Spinal cord (tissue), 10 donors: ENCODE measurements at places on chromosomes 5 and 9.

- DNase-seq, result no peak
Measured at GRCh38 chr5:13611604-13612003, 332.9 kb downstream of the DNAH5 start.

DNA sequence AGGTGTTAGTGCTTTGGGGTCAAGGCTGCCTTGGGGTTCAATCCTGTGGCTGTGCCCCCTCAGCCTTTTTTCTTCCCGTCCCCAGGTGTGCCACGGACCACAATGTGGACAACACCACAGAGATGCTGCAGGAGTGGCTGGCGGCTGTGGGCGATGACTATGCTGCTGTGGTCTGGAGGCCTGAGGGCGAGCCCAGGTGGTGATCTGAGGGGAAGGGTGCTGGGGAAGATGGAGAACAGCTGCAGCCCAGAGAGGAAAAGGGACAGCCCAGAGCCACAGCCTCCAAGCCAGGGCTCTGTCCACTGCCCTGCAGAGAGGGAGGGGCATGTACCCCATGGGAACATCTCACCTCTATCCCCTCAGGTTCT is 2.1 kb downstream of the CERCAM start:
- DNase-seq, result no peak

GRCh38 chr5:943918-944620 is 51.4 kb downstream of the TRIP13 start:
- no peak for DNase-seq

DNA sequence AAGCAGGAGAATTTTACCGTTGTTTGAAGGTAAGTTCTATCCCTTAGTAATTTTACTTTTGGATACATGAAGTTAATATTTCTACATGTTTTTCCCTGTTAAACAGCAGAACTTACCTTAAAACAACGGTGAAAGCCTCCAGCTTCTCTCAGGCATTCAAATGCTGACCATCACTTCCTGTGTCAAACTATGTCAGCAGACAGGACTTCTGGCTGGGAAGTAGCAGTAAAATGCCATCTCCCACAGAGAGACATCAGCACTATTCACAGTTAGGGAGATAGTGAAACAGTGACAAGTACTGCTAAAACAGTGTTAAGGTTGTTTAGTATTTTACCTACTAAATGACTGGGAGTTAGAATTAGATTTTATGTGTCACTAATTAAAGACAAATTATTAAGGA is 34.2 kb upstream of the GOLGA1 start:
- DNase-seq, result no peak

DNA sequence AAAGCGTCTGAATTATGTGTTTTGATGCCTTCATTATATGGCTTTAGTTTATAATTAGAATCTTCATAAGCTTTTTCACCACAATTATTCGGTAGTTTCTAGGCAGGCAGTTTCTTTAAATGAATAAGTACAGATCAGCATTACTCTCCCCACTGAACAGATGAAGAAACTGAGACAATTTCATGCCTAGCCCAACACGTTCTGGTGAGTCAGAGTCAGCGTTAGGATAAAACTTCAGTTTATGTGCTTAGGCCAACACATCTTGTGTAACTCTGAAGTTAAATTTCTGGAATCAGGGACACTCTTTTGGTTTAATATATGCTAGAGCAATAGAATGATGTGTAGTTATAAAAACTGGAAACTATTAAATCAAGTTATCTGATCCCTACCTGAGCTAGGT is 186.7 kb upstream of the ELL2 start:
- DNase-seq, result no peak

DNA sequence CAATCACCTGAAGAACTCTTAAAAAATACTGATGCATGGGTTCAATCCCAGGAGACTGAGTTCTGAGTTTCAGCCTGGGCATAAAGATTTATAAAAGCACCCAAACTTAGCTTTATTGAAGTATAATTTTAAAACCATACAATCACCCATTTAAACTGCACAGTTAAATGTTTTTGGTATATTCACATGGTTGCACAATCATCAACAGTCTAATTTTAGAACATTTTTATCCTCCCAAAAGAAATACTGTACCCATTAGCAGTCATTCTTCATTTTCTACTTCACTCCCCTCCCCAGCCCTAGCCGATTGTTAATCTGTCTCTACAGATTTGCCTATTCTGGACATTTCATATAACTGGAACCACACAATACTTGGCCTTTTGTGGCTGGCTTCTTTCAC is 141.7 kb downstream of the ARSB start:
- DNase-seq, result no peak

GRCh38 chr9:10661994-10662393 is 49.2 kb upstream of the PTPRD start:
- DNase-seq, result no peak

DNA sequence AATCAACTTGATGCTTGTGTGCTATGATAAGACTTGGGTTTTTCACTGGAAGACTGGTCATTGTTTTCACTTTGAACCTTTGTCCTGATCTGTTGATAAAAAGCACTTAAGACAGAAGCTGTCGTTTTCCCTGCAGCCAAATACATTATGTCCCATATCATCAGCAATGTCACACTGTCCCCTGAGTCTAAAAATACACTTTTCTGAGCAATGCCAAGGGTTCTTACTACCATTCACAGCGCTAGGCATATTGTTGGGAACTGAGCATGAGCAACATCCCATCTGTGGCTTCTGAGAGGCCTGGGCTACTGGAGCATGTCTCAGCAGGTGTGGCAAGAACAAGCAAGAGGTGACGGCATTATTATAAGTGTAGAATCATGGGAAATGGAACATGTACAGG is 81.8 kb downstream of the SEMA6A start:
- DNase-seq, result no peak

- DNase-seq, result no peak
Measured at GRCh38 chr5:132416306-132417009, 46.9 kb downstream of the SLC22A5 start.
